GM04504 (cell line): ENCODE measurements at places on chromosomes 13 and 19.

- peak; percentile 44 for DNase-seq
These were observed 75.3 kb upstream of the GPC6 start for GRCh38 chr13:93151277-93151676.

DNA sequence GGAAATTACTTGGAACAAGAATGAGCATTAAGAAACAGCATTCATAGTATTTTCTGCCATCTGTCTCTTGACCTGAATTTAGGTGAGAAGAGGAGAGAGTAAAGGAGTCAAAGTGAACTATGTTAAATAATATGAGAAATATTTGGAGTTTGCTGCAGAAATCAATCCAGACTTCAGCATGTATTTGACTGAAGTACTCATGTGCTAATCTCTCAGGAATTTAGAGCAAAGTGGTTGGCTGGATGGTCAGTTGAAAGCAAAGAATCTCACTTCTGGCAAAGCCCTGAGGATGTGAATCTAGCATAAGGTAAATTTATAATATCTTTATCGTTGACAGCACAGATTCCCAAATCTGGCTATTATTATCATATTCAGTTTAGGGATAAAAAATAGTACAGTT is 394.3 kb downstream of the PCDH17 start:
- no peak for DNase-seq

DNA sequence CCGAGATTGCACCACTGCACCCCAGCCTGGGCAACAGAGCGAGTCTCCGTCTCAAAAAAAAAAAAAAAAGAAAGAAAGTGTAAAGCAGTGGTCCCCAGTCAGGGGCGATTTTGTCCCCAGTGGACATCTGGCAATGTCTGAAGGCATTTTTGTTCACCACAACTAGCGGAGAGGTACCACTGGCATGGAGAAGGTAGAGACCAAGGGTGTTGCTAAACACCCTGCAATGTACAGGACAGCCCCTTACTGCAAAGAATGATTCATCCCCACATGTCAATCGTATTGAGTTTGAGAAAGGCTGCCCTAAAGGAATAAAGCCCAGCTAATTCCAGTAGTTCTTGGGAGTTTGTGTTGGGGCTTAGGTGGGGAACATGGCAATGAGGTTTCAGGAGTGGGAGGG is 38.7 kb downstream of the CYP4F2 start:
- DNase-seq, result no peak

DNA sequence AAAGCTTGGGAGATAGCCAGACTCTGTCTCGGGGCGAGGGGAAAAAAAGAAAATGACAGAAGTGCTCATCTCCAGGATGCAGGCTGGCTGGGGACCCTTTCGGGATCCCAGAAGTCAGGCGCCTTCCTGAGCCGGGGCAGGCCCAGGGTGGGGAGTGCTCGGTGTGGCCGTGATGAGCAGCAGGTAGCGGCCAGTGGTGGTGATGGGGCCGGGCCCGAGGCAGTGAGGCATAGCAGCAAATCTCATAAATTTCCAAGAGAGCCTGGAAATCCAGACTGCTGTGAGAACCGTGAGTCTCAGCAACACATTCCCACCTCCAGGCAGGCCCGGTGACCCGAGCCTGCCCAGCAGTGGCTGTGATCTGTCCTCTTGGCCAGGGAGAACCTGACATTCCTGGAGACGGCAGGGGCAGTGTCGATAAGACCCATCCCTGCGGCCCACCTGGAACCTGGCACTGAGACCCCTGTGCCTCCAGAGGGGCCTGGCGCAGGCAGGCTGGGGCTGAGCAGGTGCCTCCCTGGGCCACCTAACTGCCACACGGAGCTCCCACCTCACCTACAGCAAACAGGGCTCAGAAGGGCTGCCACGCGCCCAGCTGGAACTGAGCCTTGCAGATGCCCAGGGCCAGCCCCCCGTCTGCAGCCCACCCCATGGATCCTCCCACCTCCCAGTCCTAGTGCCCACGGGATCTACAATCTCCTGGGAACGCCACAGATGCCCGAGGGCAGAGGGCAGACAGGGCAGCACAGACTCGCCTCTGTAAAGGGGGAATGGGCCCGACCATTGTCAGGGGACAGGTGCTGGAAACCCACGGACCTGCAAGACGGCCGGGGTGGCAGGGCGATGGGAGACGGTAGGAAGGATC is 23.4 kb downstream of the IZUMO4 start:
- DNase-seq, result no peak

GRCh38 chr13:24629320-24629719 is 50.9 kb upstream of the ATP12A start:
- DNase-seq, result no peak

DNA sequence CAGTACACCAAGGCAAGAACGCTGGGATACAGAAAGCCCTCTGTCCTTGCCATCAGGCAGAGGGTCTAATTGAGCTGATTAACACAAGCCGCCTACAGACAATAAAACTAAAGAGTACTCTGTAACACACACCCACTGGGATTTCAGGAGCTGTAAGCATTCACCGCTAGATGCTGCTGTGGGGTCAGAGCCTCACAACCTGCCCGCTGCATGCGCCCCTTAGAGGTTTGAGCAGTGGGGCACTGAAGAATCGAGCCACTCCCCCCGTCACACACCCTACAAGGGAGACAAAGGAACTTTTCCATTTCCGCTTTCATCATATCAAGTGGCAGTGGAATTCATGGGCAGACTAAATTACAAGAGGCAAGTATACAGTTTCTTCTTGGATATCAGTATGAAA is 1080.6 kb downstream of the PCDH17 start:
- no peak for DNase-seq

GRCh38 chr19:40685563-40685962 is 4.9 kb downstream of the NUMBL start:
- no peak for DNase-seq

- no peak for DNase-seq
These were observed 2.8 kb downstream of the DNAJC3 start for GRCh38 chr13:95679722-95680121.

DNA sequence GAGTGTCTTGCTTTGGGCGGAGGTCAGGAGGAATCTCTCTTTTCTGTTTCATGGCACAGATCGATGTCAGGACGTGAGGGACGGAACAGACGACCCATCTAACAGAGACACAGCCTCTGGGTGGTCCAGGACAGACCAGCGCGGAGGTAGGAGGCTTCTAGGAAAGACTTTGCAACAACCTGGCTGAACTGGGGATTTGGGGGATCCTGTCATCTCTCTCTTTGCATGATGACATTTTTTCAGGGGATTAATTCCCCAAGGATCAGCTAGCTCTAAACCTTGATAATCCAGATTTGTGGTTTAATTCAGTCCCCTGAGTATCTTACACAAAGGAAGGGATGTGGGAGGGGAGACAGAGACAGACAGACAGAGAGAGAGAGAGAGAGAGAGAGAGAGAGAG is 14.4 kb downstream of the CABP5 start:
- DNase-seq, result no peak

DNA sequence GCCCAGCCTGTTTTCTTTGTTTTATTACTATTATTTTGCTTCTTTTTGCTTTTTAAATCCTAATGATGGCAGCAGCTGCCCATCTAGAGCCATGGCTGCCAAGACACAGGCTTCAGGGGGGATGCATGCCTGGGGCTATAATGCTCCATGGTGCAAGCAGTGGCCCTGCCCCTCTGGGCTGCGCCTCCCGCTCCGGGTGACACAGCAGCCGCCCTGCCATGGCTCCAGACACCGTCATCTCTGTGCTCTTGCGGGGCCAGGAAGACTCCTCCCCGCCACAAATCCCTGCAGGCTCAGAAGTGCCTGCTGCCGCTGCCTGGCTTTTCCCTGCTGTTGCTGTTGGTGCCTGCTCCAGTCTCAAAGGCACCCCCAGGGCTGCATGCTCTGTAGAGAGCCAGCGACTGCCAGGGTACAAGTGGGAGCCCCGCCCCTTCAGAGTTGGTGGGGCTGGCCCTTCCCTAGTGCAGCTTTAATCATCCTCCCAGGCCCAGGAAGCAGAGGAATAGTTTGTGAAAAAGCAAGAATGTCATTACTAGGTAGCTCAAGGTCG is 581.5 kb downstream of the FGF9 start:
- no peak for DNase-seq

GRCh38 chr13:109989686-109990085 is 203.3 kb upstream of the IRS2 start:
- DNase-seq, result no peak

DNA sequence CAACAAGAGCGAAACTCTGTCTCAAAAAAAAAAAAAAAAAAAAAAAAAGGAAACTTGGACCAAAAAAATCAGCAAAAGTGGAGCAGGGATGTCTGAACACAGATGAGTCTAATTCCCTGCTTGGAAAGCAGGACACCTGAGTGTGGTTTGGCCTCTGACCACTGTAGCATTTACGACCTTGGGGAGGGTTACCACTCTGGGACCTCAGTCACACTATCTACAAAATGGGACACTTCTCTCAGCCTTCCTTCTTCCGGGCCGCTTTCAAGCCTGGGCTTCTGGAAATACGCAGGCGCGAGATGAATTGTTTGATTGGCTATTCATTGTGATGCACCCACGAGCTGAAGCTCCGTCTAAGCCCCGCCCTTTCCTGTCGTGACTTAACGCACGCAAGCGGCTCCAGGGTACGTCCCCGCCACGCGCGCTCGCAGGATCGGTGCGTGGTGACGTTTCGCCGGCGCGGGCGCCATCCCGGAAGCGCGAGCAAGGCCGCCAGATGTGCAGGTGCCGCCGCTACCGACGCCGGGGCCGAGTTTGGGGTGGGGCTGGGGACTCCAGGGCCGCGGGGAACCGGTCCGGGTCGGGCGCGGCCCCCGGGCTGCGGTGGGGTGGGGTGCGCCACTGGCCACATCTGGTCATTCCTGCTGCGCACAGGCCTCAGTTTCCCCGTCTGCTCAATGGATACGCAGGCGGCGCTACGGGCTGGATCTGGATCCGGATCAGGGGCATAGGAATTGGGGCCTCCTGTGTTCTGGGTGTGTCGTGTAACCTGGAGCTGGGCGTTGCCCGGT is at the start of gene KXD1:
Gene KXD1, plus strand, starts transcription at position 460 of the 791 bp plus-strand sequence. CDS start 4,187 bp downstream, outside the sequence.
- peak; percentile 98 for DNase-seq

GRCh38 chr13:65937251-65937650 is 1292.9 kb downstream of the PCDH9 start:
- DNase-seq, result no peak

DNA sequence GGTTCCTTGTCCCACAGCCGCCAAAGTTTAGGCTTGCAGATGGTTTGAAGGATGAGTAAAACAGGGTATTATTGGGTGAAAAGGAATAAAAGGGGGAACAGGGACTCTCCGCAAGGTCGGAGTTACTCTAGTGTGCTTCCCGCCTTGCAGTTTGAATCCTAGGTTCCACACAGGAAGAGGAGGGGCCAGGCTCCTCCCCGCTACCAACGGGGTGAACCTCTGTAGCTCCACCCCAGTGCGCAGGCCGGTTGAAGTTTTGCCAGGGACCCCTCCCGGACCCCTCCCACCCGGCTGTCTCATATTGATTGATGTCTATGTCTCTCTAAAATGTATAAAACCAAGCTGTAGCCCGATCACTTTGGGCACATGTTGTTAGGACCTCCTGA is 11.6 kb upstream of the GTF2F2 start:
- no peak for DNase-seq

- DNase-seq, result no peak
These were observed 3.2 kb downstream of the IFNL1 start for GRCh38 chr19:39299404-39299803.

GRCh38 chr19:39032063-39032918 is at the start of gene FBXO27:
FBXO27 (minus strand) TSS chr19:39032549; CDS start chr19:39032227, 322 bp downstream.
- DNase-seq, result no peak

GRCh38 chr19:51737924-51738323 is 13.8 kb downstream of the FPR1 start:
- no peak for DNase-seq

DNA sequence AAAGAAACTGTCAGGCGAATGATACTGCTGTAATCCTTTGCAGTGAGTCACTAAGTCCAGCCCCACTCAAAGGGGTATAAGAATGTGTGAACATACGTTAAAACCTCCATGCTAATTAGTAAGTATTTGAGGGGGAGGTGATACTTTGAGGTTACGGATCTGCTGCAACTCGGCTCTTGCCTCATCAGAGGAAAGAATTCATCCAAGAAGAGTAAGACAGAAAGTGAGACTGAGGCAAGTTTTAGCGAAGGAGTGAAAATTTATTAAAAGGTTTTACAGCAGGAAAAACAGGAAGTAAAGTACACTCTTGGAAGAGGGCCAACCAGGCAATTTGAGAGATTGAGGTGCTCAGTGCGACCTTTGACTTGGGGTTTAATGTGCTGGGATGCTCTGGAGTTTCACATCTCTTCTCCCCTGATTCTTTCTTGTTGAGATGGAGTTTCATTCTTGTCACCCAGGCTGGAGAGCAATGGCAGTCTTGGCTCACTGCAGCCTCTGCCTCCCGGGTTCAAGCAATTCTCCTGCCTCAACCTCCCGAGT is 9.8 kb downstream of the CLEC4M start:
- no peak for DNase-seq

- DNase-seq, result no peak
These were observed 34.9 kb downstream of the RHPN2 start for GRCh38 chr19:33029746-33030303.

GRCh38 chr13:99313941-99314340 is 6.7 kb upstream of the GPR183 start:
- no peak for DNase-seq

GRCh38 chr19:1591421-1592023 is 1.1 kb downstream of the MBD3 start:
- no peak for DNase-seq

DNA sequence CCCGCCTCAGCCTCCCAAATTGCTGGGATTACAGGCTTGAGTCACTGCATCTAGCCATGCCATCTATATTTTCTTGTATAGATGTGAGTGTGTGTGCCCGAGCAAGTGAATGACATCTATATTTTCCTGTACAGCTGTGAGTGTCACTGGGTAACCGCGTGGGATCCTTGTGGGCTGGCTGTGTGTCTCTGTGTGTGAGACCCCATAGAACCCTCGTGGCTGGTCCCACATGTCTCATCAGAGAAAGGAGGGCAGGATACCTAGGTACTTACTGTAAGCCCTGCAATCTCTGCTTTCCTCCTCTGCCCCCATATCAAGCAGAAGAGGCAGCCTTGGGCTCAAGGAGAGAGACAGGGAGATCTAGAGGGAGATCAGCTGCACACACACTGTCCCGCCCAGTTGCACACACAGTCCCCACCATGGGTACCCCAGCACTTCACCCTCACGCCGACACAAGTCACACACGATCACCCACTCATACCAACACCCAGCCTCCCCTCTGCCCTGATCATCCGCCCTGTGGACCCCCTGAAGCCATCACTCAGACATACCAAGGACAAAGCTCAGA is 655 bp downstream of the DENND1C start:
- no peak for DNase-seq

DNA sequence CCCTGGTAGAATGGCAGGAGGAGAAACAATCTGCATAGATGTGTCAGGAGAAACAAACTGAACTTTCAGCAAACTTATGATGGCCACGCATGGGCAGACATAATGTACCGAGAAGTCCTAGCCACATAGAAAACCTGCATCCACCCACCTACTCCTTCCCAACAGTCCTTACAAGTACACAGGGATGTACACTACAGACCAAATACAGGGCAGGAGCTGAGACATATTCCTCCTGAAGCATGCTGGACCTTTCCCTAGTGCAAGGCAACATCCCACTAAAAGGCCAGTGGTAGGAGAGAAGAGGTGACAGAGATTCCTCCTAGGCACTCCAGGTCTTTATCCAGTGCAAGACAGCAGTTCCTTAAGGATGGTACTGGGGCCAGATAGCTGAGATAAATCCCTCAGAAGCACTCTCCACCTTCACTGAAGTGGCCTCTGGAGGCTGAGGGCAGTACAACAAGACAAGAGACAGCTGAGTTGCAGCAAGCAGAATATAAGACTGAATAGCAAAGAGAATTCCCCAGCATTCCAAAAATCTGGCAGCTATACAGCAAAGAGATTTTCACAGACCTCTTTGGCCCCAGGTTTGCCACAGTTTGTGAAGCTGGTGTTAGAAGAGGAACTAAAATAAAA is 18.3 kb downstream of the VWA8 start:
- DNase-seq, result no peak

GRCh38 chr19:48745208-48745995 is 1.3 kb downstream of the IZUMO1 start:
- DNase-seq, result no peak
